Spinal cord (tissue), 10 donors: ENCODE measurements at places on chromosomes 7 and 10.
A peak's percentile ranks its signal among the peaks of the same experiment; 100 is the strongest.

DNA sequence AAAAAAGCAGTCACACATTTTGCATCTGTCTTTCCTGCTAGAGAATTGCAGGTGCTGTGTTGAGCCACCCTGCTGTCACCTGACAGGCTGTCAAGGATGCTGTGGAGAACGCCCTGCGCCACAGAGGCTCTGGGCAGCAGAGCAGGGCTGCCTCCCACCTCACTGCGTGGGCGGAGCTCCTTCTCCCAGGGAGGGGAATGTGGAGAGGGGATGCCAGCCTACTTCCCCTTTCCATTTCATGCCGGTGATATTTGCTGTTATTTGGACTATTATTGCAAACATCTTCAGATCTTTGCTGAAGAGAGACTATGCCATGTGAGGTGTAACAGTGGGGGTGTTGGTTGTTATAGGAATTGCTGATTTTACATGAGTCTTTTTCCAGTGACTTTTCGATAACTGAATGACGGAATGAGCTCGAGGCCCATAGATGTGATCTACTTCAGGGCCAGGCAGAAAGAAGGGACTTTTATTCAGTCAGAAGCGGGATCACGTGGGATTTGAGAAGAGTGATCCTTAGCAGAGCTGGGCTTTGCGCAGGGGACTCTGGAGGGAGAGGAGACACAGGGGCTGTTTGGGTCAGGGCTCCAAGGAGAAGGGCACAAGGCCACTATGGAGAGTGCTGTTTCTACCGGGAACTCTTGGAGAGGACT, 13.6 kb upstream of the PRKAG2 start:
- DNase-seq: no peak

GRCh38 chr10:59901470-59901869, 4.9 kb downstream of the CCDC6 start:
- no peak for DNase-seq

DNA sequence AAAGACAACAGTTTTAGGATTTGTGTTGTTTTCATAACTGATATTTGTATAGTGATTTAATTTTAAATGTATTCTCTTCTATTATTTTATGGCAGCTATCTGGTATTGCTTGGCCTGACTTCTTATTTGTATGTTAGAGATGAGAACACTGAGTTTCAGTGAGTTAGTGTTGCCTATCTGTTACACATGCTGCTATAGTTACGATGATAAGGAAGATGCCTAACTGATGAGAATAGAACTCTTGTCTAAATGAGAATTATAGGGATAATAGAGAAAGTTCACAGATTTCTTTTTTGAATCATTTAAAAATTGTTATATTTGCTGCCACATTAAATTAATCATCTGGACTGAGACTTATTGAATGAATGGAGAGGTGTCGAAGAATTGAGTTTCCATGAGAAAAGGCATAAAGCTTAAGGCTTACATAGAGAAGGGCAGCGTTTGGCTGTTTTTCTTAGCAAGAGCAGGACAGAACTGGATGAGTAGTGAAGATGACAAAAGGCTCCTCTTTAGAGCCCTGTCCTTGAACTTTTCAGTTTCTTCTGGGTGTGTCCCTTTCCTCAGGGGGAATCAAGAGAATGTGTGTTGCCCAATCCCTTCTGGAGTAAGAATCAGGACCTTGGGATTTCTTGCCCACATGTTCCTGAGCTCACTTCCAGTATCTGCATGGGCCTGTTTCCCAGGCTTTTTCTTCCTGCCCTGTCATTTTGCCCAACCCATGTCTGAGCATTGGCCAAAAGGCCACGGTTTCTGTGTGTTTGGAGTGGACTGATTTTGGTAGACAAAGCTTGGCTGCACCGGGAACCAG, 195.6 kb upstream of the CSTF2T start:
- no peak for DNase-seq

DNA sequence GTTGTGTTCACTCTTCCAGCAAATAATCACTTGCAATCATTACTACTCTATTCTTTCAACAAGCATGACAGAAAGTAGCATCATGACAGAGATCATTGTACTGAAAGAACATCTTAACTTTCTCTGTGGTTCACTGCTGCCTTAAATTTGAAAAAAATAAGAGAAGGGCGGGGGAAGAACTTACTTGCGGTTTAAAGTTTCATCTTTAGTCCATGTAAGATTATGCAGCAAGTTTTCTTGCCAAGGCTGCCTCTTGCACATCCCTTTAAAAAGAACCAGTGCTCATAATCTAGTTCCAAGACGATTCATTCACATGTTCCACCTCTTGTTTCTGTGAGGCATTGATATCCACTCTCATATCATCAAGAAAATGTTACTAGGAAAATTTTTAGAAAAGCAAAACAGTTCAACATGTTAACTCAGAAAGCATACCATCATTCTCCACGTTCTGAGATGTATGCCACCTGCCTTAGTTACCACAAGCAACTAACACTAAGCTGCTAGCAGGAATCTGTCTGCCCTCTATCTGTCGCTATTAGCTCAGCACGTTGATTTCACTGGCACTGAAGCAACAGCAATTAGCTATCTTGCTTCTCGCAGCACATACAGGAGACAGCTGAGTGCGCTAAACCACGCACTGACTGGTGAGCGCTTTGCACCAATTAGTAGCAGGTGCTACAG, at the start of gene PCDH15:
TSS of gene PCDH15 (minus strand) at position 491 of the 681 bp plus-strand sequence. CDS start 136,969 bp downstream, outside the sequence.
- peak; percentile 90 for DNase-seq

DNA sequence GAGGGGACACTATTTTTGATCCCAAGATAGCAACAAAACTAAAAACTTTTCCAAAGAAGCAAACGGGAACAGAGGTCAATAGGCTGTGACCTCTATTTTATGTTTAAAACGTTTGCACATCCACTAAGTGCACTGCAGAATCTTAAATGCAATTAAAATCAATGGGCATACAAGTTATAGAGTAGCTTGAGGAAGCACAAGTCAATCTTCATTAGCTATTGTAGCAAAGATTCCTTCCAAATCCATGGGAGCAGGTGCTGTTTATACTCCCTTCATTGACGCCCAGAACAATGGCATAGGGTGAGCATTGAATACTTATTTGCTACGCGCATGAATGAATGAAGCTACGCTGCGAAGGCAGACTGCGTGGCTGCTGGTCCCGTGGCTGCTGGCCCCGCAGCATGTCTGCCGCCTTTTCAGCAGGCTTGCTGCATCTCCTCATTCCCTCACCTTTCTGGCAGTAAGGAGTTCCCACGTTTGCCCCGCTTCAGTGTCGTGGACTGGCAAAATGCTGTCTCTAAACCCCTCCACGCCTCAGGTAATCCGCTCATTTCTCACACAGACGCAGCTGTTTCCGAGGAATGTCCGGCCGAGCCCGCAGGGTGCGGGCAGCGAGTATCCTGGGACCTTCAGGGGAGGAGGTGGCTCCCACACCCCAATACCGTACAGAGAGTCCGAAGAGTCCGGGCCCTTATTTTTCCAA, 754 bp upstream of the PHYHIPL start:
- peak; percentile 92 for DNase-seq

DNA sequence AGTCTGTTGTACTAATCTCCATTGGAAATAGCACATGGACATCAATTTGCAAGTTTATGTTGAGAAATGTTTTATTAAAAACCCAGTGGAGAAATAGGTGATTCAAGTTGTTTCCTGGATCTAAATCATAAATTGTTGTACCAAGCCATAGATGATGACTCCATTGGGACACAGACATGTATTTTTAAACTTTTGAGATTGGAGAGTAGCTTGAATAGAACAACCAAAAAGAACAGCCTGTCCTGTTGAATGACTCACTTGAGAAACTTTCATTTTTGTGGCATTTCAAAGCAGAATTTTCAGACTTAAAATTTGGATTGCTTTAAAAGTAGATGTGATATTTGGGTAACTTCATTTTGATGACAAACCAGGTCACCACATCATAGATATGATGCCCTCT, 197.5 kb downstream of the GPAM start:
- no peak for DNase-seq

DNA sequence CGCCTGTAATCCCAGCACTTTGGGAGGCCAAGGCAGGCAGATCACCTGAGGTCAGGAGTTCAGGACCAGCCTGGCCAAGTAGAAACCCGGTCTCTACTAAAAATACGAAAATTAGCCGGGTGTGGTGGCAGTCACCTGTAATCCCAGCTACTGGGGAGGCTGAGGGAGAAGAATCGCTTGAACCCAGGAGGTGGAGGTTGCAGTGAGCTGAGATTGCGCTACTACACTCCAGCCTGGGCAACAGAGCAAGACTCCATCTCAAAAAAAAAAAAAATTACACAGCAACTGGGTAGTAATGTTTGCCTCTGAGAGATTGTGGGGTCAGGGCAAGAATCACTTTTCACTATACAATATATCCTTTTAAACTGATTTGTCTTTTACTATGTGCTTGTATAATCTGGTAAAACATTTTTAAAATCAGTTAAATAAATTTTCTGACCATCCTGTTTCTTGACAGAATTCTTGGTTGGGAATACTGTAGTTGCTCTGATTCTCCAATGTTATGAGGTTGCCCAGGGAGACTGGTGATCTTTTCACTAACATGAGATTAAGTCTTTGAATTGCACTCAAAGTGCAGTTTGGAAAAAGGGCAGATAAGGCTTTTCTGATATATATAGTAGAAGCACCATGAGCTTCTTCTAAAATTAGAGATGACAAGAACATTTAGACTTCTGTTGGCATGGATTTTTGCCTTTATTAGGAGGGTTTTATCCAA, 1.5 kb downstream of the ENTPD7 start:
- no peak for DNase-seq

- DNase-seq: no peak
Measured at GRCh38 chr10:92082583-92083280, 159.2 kb downstream of the BTAF1 start.

GRCh38 chr10:74040200-74041126, 42.5 kb downstream of the VCL start:
- no peak for DNase-seq

DNA sequence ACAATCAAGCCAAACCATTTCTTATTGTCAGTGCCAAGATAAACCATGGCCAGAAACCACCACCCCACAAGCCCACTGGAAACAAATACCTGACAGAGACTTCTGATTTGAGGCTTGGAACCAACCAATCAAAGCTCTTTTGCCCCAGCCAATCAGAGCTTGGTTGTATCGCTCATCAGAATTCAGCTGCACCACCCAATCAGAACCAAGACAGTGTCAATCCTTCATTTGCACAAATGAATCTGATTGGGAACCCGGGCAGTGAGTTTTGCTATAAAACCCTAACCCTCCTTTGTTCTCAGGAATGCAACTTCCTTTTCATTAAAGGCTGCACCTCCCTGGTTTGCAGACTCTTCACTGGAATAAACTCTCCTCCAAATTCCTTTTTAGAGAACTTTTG, 87.4 kb downstream of the ELAPOR2 start:
- DNase-seq: no peak

- no peak for DNase-seq
Measured at GRCh38 chr7:39527951-39528350, 38.3 kb upstream of the YAE1 start.

DNA sequence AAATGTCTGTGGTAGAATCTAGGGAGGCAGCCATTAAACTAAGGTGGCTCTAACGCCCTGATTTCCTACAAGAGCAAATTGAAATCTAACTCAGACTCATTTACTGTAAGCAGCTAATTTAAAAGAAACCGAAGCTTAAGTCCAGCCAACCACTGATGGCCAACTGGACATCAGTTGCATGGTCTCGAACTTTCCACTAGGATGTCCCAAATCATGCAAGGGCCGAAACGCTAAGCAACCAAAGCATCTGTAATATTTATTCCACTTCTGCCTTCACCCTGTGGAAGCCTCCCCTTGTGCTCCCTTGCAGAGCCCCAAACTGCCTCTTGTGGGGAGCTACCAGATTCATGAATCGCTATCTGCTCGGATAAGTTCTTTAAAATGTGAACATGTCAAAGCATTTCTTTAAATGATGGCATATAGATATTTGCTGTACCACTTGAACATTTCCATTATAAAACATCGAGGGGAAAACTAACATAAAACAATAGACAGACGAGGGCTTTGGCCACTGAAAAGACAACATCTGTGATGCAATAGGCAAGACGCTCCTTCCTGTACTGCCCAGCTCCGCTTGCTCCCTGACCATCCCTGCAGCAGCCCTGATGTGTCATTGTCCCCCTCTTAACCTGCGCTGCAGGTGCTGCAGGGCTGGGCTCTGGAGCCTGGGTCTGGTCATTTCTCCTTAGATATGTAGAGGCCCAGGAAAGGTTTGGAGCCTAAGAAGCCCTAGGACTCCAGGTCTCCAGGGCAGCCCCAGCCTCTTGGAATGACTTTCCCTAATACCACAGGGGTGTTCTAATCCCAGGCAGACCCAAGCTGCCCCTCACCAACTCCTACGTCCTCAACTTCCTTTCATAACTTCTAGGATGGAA, 2.9 kb upstream of the RBP3 start:
- DNase-seq: no peak

GRCh38 chr10:123567984-123568739, 98.0 kb upstream of the GPR26 start:
- DNase-seq: no peak

DNA sequence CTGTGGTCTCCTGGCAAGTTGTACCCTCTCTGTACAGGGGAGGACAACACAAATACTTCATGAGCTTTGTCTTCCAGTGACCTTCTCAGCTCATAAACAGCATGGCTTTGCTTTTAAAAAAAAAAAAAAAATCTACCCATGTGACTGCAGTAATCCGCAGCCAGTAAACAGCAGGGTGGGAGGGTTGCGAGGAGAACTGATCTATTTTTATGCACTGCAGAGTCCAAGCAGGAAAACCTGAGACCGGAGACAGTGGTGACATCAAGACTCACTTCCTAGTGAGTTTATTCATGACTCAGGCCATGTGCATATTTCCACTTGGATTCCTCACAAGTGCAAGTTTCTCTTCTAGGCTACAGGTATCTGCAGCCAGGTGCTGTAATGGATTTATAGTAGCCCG, 127.9 kb downstream of the NRF1 start:
- peak; percentile 38 for DNase-seq

DNA sequence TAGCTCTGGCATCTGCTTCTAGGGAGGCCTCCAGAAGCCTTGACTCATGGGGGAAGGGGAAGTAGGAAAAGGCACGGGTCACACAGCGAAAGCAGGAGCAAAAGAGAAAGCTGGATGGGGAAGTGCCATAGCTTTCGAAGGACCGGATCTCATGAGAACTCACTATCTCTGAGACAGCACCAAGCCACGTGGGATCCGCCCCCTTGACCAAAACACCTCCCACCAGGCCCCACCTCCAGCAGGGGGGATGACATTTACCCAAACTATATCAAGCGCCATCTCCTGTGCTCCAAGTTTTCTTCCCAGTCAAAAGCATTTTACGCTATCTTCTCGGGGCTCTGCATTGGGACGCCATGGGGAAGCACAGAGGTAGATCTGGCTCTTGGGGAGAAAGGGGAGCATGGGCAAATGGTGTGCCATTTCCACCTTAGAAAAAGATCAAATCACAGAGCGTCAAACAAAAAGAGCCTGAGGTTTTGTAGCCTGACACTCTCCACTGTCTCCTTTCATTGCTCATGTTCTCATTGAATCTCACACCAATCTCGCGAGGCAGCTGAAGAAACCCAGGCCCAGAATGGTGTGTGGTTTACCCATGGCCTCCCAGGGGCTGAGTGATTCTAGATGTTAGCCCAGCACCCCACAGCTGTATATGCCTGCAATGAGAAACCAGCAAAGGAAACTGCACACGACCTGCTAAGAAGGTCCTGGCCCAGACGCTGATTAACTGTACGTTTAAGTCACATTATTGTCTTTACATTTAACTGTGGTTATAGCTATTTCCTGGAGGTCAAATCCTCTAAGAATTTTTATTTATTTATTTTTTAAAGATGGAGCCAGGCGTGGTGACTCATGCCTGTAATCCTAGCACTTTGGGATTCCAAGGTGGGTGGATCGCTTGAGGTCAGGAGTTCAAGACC, 8.1 kb upstream of the OLAH start:
- DNase-seq: no peak
